ENCODE measurements at places on chromosomes 4 and X.

GRCh38 chrX:152993933-152994332, at the start of gene PNMA5:
PNMA5 (minus strand) TSS chrX:152994116; CDS start chrX:152991598, 2,518 bp downstream.
- DNase-seq: no peak

DNA sequence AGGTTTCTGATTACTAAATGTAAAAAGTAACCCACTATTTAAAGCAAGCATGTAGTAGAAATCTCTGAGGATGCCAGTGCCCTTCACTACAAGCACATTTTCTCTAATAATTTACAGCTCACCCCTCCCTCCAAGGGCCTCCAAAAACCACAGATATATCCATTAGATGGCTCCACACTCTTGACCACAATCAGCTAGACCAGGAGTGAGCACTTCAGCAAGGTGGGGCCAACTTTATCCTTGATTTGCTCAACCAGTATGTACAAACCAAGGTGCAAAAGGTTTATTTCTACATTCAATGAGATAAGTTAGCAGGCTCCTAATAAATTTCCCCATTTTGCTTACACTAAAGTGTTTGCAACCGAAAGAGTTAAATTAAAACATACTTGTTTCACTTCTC, 35.8 kb downstream of the RFC1 start:
- DNase-seq: no peak

GRCh38 chrX:42678133-42678532, 99.8 kb downstream of the PPP1R2C start:
- no peak for DNase-seq

- DNase-seq: no peak
These were observed 1.3 kb upstream of the PLXNB3 start for GRCh38 chrX:153762626-153763173.

- no peak for DNase-seq
These were observed 374.2 kb upstream of the F9 start for GRCh38 chrX:139156356-139156755.

Measured in epithelial cell of proximal tubule (primary cell).